ENCODE measurements at places on chromosomes 6 and 20.

DNA sequence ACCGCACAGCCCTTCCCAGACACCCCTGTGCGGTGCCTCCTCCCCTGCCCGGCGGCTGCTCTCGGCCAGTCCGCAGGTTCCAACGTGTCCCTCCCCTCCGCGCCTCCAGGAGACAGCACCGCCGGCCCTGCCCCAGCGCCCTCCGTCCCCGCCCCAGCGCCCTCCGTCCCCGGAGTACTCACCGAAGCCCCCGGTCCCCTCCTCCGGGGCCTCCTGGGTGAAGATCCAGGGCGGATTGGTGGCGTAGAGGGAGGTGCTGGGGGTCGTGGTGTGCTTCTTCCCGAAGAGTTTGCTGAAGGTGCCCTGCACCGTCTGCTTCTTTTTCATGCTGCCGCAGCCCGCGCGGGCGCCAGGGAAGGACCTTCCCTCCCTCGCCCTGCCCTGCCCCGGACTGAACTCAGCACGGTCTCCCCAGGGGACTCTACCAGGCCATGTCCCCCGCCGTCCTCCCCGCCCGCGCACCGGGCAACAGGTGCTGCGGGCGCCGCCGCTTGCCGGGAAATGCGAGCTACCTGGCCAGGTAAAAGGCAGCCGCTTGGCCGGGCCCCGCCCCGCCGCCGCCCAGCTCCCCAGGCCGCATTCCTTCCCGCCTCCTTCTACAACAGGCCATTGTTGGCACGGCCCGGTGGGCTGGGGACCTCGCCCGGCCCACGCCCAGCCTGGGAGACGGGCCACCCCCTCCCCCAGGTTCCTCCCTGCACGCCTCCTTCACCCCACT is at the start of gene C6orf132:
TSS of gene C6orf132 (minus strand) at position 503 of the 718 bp plus-strand sequence. CDS start at position 327, 176 bp downstream.
- no peak for DNase-seq

DNA sequence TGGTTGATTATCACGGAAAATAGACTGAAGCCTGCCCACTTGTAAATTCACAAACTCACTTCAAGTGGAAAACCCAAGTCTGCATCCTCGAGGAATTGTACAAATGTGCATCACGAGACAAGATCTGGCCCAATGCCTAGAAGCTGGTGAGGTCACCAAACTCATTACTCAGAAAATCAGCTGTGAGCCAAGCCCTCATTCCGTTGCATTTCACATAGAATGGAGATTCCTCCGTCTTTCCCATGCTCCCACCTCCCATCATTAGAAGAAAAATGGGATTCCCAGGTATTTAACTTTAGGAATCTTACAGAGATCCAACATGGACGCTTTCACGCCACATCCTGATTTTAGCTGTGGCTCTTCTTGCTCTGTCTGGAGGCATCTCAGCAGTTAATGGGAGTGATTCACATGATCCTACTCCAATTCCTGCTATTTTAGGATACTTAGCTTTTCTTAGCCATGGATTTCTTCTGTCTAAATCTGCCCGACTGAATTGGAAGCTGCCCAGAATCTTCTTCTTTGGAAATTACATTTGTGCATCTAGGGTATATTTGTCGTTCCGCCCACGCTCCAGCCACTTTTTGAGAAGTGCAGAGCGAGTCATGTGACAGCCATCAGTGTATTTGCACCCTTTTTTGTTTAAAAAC is 68.7 kb upstream of the STMND1 start:
- DNase-seq, result peak; percentile 95

DNA sequence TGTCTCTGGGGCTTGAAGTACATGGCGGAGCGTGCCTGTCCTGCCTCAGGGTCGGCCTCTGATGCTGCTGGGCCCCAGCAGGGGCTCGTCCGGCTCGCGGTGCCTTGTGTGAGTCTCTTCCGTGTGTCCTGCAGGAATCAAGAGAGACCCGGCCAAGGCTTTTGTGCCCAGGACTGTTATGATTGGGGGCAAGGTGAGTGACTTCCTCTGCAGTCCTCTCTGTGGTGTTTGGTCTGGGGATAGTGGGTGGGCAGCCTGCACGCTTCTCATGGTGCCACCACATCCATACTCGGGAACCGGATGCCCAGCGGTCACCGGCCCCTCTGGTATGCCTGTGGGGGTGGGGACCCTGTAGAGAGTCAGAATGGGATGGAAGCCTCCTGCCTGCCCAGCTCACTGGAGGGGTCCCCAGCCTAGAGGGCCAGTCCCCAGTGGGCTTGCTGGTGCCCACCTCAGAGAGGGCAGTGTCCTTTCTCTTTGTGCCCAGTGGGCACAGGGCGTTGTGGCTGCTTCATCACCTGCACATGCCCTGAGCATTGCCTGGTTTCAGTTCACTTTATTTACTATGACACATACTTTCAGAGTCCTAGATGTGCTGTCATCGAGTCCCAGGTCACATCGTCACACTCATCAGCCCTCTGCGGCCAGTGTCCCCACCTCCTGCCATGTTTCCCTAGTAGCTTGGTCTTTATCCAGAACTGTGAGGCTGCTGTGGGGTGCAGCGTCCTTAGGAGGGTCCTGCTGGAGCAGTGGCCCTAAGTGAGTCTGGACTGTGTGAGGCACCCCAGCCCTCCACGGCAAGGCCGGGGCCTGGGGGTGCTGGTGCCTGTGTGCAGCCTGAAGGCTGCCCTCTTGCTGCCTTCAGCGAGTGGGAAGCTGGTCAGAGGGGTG is 40.7 kb downstream of the PYGB start:
- no peak for DNase-seq

DNA sequence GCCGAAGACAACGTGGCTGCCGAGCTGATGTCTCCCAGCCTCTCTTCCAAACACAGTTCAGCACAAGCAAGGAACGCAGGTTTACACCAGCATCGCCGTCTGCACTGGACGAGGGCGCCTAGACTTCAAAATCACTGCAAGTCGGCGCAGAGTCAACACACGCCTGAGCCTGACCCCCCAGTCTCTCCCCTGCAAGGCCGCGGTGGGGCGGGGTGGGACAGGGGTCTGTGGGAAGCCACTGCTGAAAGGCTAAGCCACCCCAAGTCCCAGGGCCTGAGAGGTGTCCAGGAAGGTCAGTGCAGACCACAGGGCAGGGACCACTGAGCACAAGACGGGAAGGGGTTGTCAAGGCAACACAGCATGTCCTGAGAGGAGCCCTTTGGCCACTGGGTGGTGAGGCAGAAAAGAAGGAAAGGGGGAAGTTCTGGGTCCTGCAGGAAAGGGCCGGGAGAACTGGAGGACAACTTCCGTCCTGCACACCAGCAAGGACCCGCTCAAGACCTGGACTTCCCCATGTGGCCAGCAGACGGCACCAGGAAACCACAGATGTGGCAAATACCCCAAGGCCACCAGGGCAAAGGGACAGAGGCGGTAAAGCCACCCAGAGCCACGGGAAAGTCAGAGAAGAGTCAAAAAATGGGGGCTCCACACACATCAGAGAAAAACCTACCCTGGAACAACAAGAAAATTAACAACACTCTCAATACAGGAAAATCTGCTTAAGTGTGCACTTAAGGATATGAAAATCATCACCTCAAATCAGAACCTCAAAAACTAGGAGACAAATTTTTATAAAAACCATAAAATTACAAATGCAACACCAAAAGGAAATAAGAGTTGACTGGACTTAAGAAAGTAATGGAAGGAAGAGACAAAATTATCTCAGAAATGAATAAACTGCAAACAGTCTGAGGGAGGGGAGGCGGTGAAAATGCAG is 84.8 kb downstream of the TAF4 start:
- no peak for DNase-seq

- no peak for DNase-seq
These were observed 726 bp upstream of the ARFGEF3 start for GRCh38 chr6:138161088-138161337.
